CD4-positive, CD25-positive, alpha-beta regulatory T cell (primary cell): ENCODE measurements at places on chromosomes 7 and 10. TPM values are rescaled to one million over a fixed set of nuclear protein-coding genes. Genes with fewer than 3 reads are reported as not detected.

DNA sequence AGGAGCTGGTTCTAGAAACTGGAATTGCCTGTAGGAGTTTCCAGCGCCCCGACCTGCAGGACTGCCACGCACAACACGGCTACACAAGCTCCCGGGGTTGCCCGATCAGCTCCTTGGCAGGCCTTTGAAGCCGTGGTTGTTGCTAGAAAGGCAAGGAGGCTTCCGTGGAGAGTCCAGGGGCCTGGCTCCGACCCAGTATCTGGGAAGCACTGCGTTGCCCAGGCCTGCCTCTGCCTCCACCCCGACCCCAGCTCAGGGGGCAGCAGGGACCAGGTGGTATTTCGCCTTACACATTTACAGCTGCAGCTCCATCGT lies 54.4 kb downstream of the PROSER2 start:
- no peak for DNase-seq

GRCh38 chr7:22629056-22629455 lies 97.9 kb upstream of the IL6 start:
- DNase-seq, result no peak

OR9A2 gene
- polyA plus RNA-seq, result not detected

DNA sequence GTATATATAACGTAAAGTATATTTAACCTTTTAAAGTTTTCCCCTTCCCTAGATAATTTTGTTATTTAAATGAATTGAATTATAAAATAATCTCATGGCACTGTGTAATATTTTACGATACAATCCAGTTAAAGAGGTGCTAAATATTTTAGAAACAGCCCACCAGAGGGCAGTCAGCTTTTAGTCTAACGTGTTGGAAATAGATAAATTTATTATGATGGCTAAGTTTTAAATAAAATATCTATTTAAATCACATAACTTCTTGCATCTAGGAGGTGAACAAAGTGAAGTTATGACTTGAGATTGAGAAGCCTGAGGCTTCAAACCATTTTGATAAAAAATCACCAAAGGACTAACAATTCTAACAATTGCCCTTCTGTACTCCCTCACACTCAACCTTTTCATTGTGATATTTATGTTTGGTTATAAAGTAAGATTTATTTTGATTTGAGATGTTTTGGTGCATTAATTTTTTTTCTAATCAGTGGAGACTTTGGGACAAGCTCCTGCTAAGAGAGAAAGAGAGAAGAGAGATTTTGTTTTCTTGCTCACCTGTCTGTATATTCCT lies 171.5 kb upstream of the SP4 start:
- DNase-seq, result no peak

DNA sequence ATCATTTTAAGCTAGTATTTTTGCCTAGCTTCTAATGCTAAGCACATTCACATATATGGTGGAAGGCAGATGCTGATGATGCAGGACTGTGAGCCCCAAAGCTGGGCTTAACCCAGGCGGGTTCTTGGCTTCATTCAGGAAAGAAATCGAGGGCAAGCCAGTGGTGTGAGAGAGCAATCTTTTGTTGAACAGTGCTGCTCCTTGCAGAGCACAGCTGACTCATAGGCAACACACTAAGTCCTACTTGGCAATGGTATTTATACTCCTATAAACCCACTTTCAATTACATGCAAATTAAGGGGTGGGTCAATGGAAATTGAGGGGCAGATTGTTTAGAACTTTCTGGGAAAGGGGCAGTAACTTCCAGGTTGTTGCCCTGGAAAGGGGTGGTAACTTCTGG lies 42.0 kb upstream of the CELF2 start:
- no peak for DNase-seq
